ENCODE measurements at places on chromosomes 5 and 9. TPM values are rescaled to one million over a fixed set of nuclear protein-coding genes. Genes with fewer than 3 reads are reported as not detected.
A peak's percentile ranks its signal among the peaks of the same experiment; 100 is the strongest.

DNA sequence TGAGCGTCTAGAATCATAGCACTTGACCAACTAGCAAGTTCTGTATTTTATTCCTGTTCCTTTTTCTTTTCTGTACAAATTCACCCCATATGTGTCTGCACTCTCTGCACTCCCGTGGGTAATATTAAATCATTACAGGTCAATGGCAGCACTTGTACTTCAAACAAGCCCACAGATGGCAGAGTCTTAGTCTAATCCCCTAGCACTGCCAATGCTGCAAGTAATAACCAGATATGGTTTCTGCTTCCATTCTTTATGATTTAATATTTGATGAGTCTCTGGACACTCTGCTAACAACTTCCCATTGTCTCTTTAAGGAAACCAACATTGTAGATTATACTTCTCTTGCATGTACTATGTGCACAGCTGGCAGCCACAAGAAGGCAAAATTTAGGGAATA is 343.8 kb upstream of the CHD1 start:
- H3K4me1 ChIP-seq = no peaks in the 10 kb centered on the region
- no peaks in the 10 kb centered on the region for H3K36me3 ChIP-seq
- no peak for DNase-seq
- no peak overlapping the region for H3K4me3 ChIP-seq
- H3K27me3 ChIP-seq = no peaks in the 10 kb centered on the region

GRCh38 chr5:104080646-104081175 is 518.1 kb upstream of the NUDT12 start:
- no peaks in the 10 kb centered on the region for H3K27me3 ChIP-seq
- H3K27ac ChIP-seq = no peak overlapping the region

- H3K36me3 ChIP-seq = peaks cover 68% of the 10 kb centered on the region
- H3K27ac ChIP-seq = no peak overlapping the region
- no peak overlapping the region for H3K4me3 ChIP-seq
- no peak for DNase-seq
- no peaks in the 10 kb centered on the region for H3K27me3 ChIP-seq
- H3K4me1 ChIP-seq = peaks cover 38% of the 10 kb centered on the region
Observed at GRCh38 chr9:127525401-127526188, 74.3 kb downstream of the LRSAM1 start.

- H3K4me1 ChIP-seq = no peaks in the 10 kb centered on the region
- no peak overlapping the region for H3K4me3 ChIP-seq
- H3K27ac ChIP-seq = peak overlapping the region; percentile 66
Observed at GRCh38 chr5:159182691-159183090, 26.7 kb downstream of the RNF145 start.

BTNL8 gene
- polyA plus RNA-seq = not detected

Data from muscle of leg (tissue), 16 donors.